ENCODE measurements at places on chromosomes 3 and 15.

DNA sequence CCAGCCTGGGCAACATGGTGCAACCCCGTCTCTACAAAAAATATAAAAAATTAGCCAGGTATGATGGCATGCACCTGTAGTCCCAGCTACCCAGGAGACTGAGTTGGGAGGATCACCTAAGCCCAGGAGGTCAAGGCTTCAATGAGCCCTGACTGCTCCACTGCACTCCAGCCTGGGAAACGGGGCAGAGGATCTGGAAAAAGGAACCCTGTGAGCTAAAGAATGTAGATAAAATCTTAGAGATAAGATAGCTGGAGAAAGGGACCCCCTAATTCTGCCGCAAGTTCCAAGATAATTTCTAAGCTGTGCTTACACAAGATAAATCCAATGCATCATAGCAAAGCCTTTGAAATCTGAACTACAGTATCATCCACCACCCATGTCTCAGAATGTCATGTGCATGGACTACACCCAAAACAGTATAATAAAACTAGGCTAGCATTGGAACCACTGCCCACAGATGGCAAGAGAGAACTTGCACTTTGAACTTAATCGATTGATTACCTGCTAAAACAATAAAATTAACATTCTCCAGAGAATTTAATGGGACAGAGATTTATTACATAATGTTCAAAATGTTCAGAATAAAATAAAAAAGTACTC, 99.9 kb downstream of the TRIM42 start:
- no peak for DNase-seq

DNA sequence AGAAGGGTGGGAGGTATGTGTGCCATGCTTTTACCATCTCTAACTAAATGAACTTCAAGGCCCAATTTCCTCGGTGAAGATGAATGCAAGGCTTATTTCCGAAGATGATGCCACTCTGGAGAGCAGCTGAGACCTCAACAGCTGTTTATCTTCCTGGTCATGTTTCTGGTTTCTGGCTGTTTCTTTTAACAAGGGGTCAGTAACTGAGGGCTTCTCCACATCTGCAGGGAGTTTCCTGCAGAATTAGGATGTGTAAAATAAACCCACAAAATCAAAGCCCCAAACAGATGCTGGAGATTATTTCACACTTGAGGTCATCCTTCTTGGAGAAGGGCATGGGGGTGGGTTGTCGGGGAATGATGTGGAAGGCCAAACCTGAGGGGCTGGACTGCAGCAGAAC, 220.3 kb downstream of the THSD4 start:
- no peak for DNase-seq

GRCh38 chr3:184358124-184358767, 3.2 kb downstream of the CLCN2 start:
- DNase-seq = no peak

GRCh38 chr3:136068708-136069107, 103.2 kb downstream of the PPP2R3A start:
- no peak for DNase-seq

DNA sequence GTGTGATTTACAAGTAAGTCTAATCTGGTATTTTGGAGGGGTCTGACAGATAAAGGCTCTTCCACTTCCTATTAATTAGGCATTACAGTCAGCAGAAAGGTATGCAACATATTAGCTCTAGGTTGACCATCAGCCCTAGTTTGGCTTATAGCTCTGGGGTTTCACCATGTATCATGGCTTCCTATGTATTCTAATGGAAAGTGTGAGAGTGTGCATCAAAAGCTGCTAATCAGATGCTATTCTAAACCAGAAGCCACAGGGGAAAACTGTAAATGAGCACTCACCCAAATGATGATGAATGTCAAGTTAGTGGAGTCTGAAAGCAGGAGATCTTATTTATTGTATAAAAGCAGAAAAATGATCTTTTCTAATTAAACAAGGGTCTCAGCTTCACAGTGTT, 149.2 kb upstream of the MITF start:
- no peak for DNase-seq

All from Karpas-422 (cell line).